Left lung (tissue), 14 donors: ENCODE measurements at places on chromosomes 7 and 10.

- no peak overlapping the region for H3K27ac ChIP-seq
- no peak for DNase-seq
- no peaks in the 10 kb centered on the region for H3K4me1 ChIP-seq
- no peaks in the 10 kb centered on the region for H3K36me3 ChIP-seq
Observed at GRCh38 chr10:1309617-1310270, 253.6 kb downstream of the WDR37 start.

- no peak for DNase-seq
- no peaks in the 10 kb centered on the region for H3K4me1 ChIP-seq
- no peaks in the 10 kb centered on the region for H3K36me3 ChIP-seq
- no peaks in the 10 kb centered on the region for H3K27me3 ChIP-seq
- H3K4me3 ChIP-seq: no peak overlapping the region
- no peak overlapping the region for H3K27ac ChIP-seq
Observed at GRCh38 chr7:27714831-27715444, 25.0 kb upstream of the TAX1BP1 start.

- no peak overlapping the region for H3K4me3 ChIP-seq
- no peak for DNase-seq
- H3K36me3 ChIP-seq: no peaks in the 10 kb centered on the region
- no peaks in the 10 kb centered on the region for H3K27me3 ChIP-seq
- H3K27ac ChIP-seq: no peak overlapping the region
Observed at GRCh38 chr10:108521827-108522492, 1357.5 kb upstream of the SORCS1 start.

DNA sequence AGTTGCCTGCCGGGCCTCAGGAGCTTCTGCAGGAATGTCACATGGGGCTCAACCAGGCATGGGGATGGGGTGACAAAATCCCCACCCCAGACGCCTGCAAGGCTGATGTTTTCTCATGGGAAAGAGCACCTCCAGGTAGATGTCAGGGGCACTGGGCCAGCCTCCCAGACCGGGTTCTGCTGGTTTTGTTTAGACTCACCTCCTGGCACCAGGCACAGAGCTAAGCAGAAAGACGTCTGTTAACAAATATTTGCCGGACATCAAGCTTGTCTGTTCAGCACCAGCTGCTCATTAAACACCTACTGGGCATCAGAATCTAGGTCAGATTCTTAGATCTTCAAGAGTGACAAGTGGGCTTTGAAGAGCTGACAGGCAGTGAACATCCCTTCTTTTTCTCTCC is 34.9 kb upstream of the TCERG1L start:
- H3K36me3 ChIP-seq: no peaks in the 10 kb centered on the region
- no peak overlapping the region for H3K27ac ChIP-seq
- H3K4me3 ChIP-seq: no peak overlapping the region
- H3K27me3 ChIP-seq: peaks cover 10% of the 10 kb centered on the region
- no peak for DNase-seq

- no peaks in the 10 kb centered on the region for H3K36me3 ChIP-seq
- no peaks in the 10 kb centered on the region for H3K27me3 ChIP-seq
- no peak overlapping the region for H3K4me3 ChIP-seq
- DNase-seq: no peak
- H3K27ac ChIP-seq: no peak overlapping the region
- peaks cover 6% of the 10 kb centered on the region for H3K4me1 ChIP-seq
Observed at GRCh38 chr10:63480237-63480636, 14.5 kb upstream of the JMJD1C start.
